Body of pancreas (tissue), 4 donors: ENCODE measurements at places on chromosomes 6 and 20. TPM values are rescaled to one million over a fixed set of nuclear protein-coding genes. Genes with fewer than 3 reads are reported as not detected.

GRCh38 chr20:1576641-1577040 is 19.1 kb upstream of the SIRPD start:
- H3K27me3 ChIP-seq, result no peaks in the 10 kb centered on the region
- H3K4me3 ChIP-seq, result no peak overlapping the region
- H3K4me1 ChIP-seq, result no peaks in the 10 kb centered on the region
- no peaks in the 10 kb centered on the region for H3K36me3 ChIP-seq
- H3K27ac ChIP-seq, result no peak overlapping the region

DNA sequence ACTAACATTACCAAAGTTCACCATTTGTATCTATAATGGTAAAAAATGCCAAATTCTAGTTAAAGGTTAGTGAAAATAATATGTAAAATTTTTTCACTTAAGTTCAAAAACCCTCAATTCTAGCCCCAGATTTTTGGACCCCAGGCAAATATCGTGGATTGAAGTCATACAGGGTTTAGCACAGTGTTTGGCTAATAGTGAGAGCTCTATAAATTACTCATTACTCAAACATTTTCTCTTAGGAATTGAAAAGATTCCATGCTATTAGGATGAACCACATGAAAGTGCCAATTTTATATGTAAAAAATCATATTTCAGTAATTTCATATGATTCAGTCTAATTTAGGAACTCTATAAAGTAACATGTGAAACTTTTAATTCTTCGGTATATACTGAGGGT is 170.3 kb upstream of the PREP start:
- H3K4me1 ChIP-seq, result no peaks in the 10 kb centered on the region
- DNase-seq, result no peak
- no peak overlapping the region for H3K4me3 ChIP-seq
- no peak overlapping the region for H3K27ac ChIP-seq

- peaks cover 6% of the 10 kb centered on the region for H3K4me1 ChIP-seq
- no peaks in the 10 kb centered on the region for H3K36me3 ChIP-seq
- DNase-seq, result no peak
- no peak overlapping the region for H3K4me3 ChIP-seq
- no peaks in the 10 kb centered on the region for H3K27me3 ChIP-seq
- no peak overlapping the region for H3K27ac ChIP-seq
Measured at GRCh38 chr6:56853541-56853940, 101.4 kb upstream of the BEND6 start.

- H3K4me1 ChIP-seq, result no peaks in the 10 kb centered on the region
- no peak overlapping the region for H3K27ac ChIP-seq
- H3K36me3 ChIP-seq, result no peaks in the 10 kb centered on the region
- H3K27me3 ChIP-seq, result no peaks in the 10 kb centered on the region
- no peak for DNase-seq
Measured at GRCh38 chr6:53250176-53251032, 98.3 kb downstream of the ELOVL5 start.

DNA sequence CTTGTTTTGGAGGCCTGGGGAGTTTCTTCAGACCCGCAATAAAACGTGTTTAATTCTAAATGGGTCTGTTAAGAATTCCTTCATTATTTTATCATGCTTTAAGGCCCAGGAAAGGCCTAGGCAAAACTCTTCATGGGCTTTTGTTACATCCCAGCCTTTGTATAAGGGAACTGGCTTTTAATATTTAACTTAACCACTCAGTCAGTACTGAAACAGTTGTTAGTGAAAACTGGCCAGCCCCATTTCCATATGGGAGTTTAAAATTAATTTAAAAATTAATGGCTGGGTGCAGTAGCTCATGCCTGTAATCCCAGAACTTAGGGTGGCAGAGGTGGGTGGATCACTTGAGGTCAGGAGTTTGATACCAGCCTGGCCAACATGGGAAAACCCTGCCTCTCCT is 213.2 kb upstream of the FKBP1C start:
- no peak for DNase-seq
- no peak overlapping the region for H3K27ac ChIP-seq
- H3K4me1 ChIP-seq, result peaks cover 5% of the 10 kb centered on the region

DNA sequence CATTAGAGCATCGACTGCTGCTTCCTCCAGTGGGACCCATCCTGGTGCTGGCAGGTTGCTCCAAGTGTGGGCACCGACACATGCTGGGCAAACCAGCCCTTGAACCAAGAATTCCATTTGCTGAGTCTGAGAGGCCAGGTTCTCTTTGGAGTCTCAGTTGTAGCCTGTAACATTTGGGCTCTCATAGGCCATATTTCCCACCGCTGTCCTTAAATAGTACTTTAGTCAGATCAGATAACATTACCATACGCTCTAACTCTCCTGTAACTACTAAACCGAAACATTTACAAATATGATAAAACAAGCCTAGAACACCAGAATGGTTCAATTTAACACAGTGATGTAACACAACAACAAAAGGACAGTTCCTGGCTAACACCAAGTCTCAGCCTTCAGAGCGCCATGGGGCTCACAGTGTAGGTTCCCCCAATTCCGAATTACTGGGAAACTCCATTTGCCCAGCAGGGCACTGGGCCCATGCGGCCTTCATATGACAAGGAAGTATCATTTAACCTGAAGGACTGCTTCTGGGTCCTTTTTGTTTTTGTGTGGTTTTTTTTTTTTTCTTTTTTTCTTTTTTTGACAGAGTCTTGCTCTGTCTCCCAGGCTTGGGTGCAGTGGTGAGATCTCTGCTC is 28.4 kb upstream of the CD93 start:
- H3K36me3 ChIP-seq, result no peaks in the 10 kb centered on the region
- H3K4me3 ChIP-seq, result no peak overlapping the region
- DNase-seq, result no peak
- H3K27me3 ChIP-seq, result no peaks in the 10 kb centered on the region

DNA sequence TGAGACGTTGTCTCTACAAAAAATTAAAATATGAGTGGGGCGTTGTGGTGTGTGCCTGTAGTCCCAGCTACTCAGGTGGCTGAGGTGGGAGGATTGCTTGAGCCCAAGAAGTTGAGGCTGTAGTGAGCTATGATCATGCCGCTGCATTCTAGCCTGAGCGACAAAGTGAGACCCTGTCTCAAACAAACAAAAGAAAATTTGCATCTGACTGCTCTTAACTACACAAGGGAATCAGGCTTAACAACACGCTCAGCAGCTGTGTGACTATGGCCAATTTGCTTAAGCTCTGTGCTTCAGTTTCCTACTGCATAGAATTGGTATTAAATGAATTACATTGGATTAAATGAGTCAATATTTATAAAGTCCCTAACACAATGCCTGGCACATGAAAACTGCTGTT is 24.3 kb upstream of the MRPS10 start:
- H3K4me3 ChIP-seq, result no peak overlapping the region
- H3K27me3 ChIP-seq, result no peaks in the 10 kb centered on the region
- DNase-seq, result no peak
- no peaks in the 10 kb centered on the region for H3K36me3 ChIP-seq
- H3K27ac ChIP-seq, result no peak overlapping the region

GRCh38 chr6:30007132-30007764 is 53.8 kb upstream of the POLR1H start:
- peaks cover 12% of the 10 kb centered on the region for H3K4me1 ChIP-seq
- peak overlapping the region; percentile 60 for H3K4me3 ChIP-seq
- DNase-seq, result peak; percentile 46
- no peaks in the 10 kb centered on the region for H3K27me3 ChIP-seq
- H3K27ac ChIP-seq, result no peak overlapping the region
- no peaks in the 10 kb centered on the region for H3K36me3 ChIP-seq

DNA sequence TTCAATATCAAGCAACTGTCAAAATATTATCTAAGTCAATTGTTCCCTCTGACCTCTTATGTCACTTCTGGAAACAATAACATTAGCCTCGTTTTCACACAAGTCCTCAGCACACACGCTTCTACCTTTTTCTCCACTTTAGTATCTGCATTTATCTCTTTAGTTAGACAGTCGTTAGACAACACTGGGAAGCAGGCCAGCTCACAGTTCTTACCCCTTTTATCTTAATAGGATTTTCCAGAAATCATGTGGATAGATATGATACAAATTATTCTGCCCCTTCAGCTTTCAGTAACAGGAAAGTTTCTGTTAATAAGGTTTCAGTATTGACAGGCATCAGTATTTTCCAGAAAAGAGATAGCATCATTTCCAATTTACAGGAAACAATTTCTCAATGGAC is 25.9 kb upstream of the HAO1 start:
- H3K4me3 ChIP-seq, result no peak overlapping the region
- H3K27ac ChIP-seq, result no peak overlapping the region
- no peaks in the 10 kb centered on the region for H3K4me1 ChIP-seq
- no peaks in the 10 kb centered on the region for H3K36me3 ChIP-seq
- no peaks in the 10 kb centered on the region for H3K27me3 ChIP-seq

DNA sequence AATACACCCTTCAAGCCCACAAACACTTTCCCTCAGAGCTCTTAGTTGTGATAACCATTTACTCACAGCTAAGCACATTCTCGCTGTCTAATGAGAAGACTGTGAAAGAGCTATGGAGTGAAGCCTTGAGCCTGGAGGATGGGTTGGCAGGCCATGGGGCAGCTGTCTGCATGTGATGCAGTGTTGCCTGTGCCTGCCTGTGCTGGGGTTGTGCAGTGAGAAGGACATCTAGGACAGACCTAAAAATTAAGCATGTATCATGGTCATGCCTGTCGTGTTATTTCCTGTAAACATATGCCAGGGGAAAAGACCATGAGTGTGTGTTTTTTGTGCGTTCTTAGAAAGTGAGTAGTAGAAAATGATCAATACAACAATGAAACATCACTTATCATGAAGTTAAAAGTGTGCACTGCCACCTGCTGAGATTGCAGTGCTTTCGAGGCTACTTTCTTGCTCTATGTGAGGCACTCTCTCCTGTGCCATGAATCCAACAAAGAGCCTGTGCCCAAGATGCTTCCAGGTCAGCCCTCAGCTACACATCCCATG is 8.1 kb upstream of the ZC3H12D start:
- H3K36me3 ChIP-seq, result no peaks in the 10 kb centered on the region
- no peaks in the 10 kb centered on the region for H3K27me3 ChIP-seq
- H3K27ac ChIP-seq, result no peak overlapping the region
- no peak for DNase-seq
- H3K4me1 ChIP-seq, result no peaks in the 10 kb centered on the region

GRCh38 chr6:9136141-9136822 is 700.9 kb upstream of the SLC35B3 start:
- no peaks in the 10 kb centered on the region for H3K36me3 ChIP-seq
- H3K27me3 ChIP-seq, result no peaks in the 10 kb centered on the region
- H3K4me1 ChIP-seq, result peaks cover 24% of the 10 kb centered on the region

The TEAD3 gene
- total RNA-seq, result 6.5 TPM

The VSX1 gene
- not detected for total RNA-seq

The OPRL1 gene
- 2.6 TPM for total RNA-seq

The NECAB3 gene
- total RNA-seq, result 41.8 TPM

The PSORS1C1 gene
- total RNA-seq, result 1.6 TPM

The NHSL1 gene
- 7.3 TPM for total RNA-seq

The PAK5 gene
- 0.33 TPM for total RNA-seq
